ENCODE measurements at places on chromosomes 11 and 22.

- no peak for DNase-seq
Observed at GRCh38 chr22:25193548-25193947, 6.1 kb upstream of the CRYBB3 start.

DNA sequence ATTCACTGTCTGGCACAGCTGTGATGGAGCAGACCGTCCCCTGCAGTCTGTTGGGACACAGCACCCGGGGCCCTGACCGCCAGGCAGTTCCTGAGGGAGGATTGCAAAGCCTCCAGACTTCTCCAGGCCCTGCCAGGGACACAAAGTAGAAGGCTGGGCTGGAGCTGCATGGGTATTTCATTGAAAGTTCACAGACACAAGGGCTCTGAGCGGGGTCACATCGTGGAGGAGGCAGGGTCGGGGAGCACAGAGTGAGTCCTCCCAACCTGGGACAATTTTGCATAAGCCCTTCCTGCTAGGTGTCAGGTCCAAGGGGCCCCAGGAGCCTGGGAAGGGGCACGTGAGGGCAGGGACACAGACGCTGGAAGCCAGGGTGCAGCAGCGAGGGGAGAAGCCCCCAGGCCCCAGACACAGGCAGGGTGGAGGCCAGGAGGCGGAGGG is 15.7 kb downstream of the IFITM10 start:
- no peak for DNase-seq

DNA sequence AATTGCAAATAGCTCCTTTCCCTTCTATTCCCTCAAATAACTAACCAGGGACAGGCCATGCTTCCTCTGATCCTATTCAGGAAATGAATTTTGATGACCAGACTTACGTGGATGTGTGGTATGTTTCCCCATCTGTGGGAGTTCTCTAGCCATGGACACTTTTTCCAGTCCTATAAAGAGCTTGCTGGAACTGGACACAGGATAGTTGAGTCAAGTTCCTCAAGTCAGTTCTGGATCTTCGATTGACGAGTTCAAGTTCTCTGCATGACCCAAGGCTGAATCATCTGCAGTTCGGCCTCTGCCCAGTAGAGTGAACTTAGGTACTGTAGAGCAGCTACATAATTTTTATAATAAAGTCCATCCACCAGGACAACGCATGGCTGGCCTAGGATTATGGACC is 52.7 kb upstream of the CCND1 start:
- DNase-seq: no peak

GRCh38 chr11:16780146-16780545 is 41.7 kb downstream of the C11orf58 start:
- no peak for DNase-seq

- DNase-seq: no peak
Observed at GRCh38 chr11:9901943-9902342, 238.1 kb downstream of the SWAP70 start.

DNA sequence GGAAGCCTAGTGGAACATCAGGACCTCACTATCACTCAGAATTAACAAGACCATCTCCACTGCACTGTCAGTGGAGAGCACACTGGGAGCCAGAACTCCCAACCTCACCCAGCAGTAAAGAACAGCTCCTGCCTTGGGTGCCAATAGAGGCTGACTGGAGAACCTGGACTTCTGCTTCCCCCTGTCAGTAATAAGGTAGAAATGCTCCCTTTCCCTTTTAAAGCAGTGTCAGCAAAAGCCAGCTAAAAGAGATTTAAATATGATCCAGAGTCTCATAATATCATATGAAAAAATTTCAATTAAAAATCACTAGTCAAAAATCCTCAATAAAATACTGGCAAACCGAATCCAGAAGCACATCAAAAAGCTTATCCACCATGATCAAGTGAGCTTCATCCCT is 82.8 kb downstream of the SPATA19 start:
- no peak for DNase-seq

DNA sequence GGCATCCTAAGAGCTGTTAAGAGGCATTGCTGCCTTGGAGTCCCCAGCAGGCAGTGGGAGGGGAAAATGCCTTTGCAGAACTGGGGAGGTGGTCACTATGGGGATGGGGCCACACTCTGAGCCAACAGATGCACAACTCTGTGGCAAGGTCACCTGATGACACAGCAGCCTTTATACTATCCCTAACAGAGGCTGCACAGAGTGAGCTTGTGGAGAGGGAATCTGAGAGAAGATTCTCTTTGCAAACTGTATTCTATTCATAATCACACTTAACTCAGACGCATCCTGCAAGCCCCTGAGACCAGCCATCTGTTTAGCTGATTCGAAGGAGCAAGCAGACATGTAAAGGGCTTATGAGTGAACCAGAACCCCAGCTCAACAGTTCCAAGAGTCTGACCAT is 49.0 kb upstream of the TTC12 start:
- DNase-seq: no peak
